Stimulated activated CD8-positive, alpha-beta memory T cell treated with anti-CD3 and anti-CD28 coated beads, Interleukin-15, amount 100 ng/mL, for 48 hours (primary cell): ENCODE measurements at places on chromosomes 7 and 10.

DNA sequence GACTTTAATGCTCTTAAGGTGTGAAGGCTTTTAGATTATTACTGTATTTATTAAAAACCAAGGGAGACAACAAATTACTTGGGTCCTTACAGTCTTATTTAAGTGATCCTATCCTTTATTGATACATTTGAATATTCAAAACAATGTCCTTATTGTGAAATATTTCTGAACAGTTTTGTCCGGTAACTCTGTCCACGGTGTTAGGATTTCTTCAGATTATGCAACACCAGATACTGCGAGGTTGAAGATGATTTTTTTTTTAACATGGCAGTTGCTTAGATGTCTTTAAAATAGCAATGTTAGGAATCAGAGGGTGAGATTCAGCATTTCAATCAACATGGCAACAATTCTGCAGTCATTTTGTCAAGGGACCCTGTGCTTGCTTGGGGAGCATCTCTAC lies 176.5 kb downstream of the CSTF2T start:
- DNase-seq: no peak

- DNase-seq: no peak
Observed at GRCh38 chr7:7761340-7761973, 43.0 kb upstream of the RPA3 start.

- DNase-seq: no peak
Observed at GRCh38 chr10:103653581-103654037, 160.1 kb downstream of the NEURL1 start.

DNA sequence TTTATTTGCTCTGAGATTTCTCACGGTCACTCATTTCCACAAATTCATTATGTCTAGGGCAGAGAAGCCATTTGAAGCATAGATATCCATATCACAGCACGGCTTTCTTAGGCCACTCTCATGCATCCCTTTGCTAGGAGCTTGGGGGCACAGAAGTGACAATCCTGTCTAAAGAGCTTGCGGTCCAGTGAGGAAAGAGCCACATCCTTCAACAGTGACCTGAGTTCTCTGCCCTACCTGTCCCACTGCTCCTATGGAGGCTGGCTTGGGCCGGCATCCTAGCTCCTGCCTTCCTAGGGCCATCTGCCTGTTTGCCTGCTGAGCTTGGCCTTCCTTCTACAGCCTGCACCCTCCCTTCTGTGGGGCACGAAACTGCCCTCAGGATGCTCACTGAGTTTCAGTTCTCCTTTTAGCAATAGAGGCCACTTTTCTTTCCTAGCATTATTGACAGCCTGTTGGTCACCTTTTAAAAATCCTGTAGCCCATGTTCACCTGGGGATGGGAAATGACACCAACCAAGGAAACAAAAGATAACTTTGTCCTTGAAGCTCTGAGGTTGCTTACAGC lies 212.1 kb upstream of the GRB10 start:
- DNase-seq: no peak

GRCh38 chr7:45456747-45457524 lies 117.2 kb upstream of the ADCY1 start:
- no peak for DNase-seq

DNA sequence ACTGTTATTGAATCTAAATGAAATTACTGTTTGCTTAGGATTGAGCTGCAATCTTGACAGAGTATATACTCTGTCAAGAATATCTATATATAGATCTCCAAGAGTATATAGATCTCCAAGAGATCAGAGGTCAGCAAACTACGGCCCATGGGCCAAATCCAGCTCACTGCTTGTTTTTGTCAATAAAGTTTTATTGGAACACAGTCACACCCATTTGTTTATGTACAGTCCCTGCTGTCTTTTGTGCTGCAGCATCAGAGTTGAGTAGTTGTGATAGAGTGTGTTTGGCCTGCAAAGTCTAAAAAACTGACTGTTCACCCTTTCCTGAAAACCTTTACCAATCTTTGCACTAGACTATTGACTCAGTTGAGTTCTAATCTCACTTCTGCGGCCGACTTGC lies 66.3 kb upstream of the NPVF start:
- no peak for DNase-seq
